ENCODE measurements at places on chromosomes 7 and 10. TPM values are rescaled to one million over a fixed set of nuclear protein-coding genes. Genes with fewer than 3 reads are reported as not detected.
A peak's percentile ranks its signal among the peaks of the same experiment; 100 is the strongest.

DNA sequence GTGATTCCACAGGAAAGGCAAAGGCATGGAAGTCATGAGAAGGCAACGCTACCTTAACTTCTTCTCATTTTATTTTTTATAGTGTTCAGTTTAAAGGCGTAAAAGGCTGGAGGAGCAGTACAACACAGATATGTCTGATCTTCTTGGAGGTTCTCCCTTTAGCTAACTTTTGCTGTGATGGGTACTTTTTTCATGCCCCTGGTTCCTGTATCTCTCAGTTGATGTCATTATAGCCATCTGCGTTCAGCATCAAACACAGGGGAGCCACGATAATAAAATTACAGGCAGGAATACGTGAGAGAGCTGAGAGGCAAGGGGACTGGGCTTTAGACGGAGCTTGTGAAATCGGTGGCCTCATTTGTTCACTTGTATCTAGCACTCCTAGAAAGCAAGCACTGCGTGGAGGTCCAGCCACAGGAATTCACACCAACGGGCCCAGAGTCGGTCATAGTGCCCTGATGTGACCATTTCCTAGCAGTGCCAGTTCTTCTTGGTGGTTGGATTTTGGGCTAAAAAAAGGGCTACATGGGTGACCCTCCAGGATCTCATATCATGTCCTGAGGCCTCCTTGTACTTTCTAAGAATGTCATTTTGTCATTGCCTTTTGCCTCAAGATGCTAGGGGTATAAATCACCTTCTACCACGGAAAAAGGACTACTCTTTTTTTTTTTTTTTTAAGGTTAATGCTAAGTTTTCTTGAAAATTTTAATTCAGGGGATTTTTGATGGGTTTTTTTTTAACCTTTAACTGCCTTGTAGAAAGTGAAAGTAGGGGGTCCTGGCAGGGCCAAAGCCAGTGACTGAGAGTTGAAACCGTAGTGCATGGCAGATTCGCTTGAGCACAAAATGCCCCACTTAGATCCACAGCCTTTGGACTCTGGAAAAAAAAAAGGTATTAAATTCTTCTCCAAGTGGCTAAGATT is 191.5 kb downstream of the CELF2 start:
- peak overlapping the region; percentile 96 for H3K27ac ChIP-seq
- H3K4me3 ChIP-seq: peak overlapping the region; percentile 88
- H3K4me1 ChIP-seq: peaks cover 84% of the 10 kb centered on the region
- no peaks in the 10 kb centered on the region for H3K36me3 ChIP-seq

- no peak overlapping the region for H3K27ac ChIP-seq
- H3K4me3 ChIP-seq: no peak overlapping the region
- H3K4me1 ChIP-seq: peaks cover 7% of the 10 kb centered on the region
- no peaks in the 10 kb centered on the region for H3K36me3 ChIP-seq
Measured at GRCh38 chr7:144397086-144397485, 6.4 kb downstream of the NOBOX start.

GRCh38 chr10:35564341-35564968 is 40.7 kb upstream of the GJD4 start:
- H3K36me3 ChIP-seq: peaks cover 6% of the 10 kb centered on the region
- H3K27ac ChIP-seq: no peak overlapping the region
- no peak overlapping the region for H3K4me3 ChIP-seq
- H3K27me3 ChIP-seq: no peaks in the 10 kb centered on the region

DNA sequence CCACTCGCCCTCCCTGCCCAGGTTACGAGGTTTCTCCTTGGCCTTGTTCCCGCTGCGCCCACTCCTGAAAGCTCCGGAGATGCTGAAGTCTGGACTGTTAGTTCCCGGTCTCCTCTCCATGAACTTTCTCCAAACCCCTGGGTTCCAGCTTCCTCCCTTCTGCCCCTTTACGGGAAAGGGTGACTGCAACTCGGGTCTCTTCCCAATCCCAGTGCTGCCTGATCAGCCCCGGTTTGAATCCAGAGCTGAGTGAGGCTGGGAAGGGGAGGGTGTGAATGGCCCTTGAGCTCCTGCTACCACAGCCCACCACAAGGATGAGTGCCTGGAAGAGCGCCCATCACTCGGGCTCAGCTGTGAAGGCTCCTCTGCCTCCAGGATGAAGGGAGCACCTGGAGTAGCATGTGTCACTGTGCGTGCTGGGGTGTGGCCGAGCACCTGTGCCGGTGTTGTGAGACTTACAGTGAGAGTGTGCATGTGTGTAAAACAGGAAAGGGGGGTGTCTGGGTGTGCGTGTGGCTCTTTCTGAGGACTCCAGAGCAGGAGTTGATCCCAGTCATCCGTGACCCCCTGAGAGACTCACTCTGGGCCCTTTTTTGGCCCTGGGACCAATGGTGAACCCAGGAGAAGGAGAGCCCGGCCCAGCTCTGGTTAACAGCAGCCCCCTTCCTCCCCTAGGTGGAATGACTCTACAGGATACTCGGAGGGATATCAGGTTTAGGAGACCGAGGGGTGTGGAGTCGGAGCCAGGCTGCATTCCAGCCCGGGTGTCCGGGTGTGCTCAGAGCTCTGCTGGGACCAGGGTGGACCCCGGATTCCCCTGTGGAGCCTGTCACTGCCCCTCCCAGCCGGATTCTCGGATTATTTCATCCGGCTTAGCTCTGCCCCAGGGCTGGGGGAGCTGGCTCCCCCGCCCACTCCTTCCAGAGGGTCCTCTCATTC is 1.1 kb upstream of the ZNF467 start:
- no peak overlapping the region for H3K27ac ChIP-seq
- no peak for DNase-seq
- H3K4me1 ChIP-seq: peaks cover 8% of the 10 kb centered on the region
- peak overlapping the region; percentile 61 for H3K4me3 ChIP-seq
- H3K27me3 ChIP-seq: no peaks in the 10 kb centered on the region
- no peaks in the 10 kb centered on the region for H3K36me3 ChIP-seq

DNA sequence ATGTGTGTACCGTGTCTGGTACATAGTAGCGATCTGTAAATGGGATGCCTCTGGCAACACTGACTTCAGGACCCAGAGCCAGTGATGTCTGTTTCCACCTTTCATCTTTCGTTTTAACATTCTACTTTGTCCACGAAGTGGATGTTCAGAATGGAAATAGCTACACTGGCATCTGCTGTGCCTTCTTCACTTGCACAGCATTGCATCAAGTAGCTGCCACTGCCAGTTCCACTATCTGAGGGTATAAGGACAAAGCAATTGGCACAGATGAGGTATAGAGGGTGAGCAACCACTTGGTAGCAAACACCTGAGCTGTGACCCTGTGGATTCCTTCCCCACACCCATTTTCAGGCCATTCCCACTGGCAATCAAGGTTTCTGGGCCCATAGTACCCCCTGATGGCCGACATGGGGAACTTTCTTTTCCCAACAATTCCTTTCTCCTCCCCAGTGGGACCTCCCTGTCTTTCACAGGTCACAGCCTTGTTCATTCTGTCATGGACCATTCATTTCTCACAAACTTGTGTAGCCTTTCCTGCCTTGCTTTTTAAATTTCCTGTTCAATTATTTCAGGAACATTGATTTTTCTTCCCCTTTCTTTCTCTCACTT is 4.0 kb downstream of the ITGA8 start:
- DNase-seq: no peak
- H3K4me3 ChIP-seq: no peak overlapping the region
- peaks cover 2% of the 10 kb centered on the region for H3K4me1 ChIP-seq
- H3K36me3 ChIP-seq: peaks cover 6% of the 10 kb centered on the region
- no peak overlapping the region for H3K27ac ChIP-seq
- peaks cover 48% of the 10 kb centered on the region for H3K27me3 ChIP-seq

DNA sequence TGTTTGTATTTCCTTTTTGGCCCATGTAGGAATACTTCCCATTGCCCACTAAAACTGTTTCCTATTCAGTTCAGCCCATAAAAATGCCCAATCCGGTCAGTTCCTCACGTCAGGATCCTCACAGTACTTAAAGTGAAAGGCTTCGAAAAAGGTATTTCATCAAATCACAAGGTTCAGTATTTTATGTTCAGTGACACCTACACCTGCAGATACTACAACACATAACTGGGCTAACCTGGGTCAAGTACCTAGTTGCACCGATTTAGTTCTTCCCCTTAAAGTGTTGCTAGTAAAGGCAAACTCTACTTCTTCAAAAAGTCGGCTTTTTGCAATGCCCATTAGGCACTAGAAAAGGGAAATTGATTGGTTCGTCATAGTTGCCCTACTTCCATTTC is 1.1 kb downstream of the SNX13 start:
- peaks cover 47% of the 10 kb centered on the region for H3K4me1 ChIP-seq
- no peaks in the 10 kb centered on the region for H3K27me3 ChIP-seq
- H3K27ac ChIP-seq: peak overlapping the region; percentile 99
- DNase-seq: no peak
- H3K36me3 ChIP-seq: peaks cover 10% of the 10 kb centered on the region
- peak overlapping the region; percentile 98 for H3K4me3 ChIP-seq

- H3K36me3 ChIP-seq: peaks cover 8% of the 10 kb centered on the region
- DNase-seq: no peak
- H3K27ac ChIP-seq: peak overlapping the region; percentile 83
Measured at GRCh38 chr10:3095373-3096139, 28.2 kb downstream of the PFKP start.

DNA sequence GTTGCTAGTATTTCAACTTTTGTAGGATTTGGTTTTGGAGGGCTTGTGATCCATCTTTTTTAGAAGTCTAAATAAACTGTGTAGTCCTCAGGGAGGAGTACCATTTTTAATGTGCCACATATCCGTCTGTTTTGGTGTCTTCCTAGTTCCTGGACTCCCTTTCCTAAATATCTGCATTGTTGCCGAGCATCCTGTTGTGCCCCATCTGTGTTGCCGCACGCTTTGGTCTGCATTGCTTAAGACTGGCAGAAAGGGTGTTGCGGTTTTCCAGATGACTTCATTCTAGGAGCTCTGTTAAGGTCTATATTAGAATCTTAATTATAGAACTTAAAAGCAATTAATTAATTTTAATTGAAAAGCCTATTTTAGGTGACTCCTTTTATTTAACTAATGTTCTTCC is 49.4 kb downstream of the RBM33 start:
- no peak overlapping the region for H3K4me3 ChIP-seq
- no peaks in the 10 kb centered on the region for H3K27me3 ChIP-seq
- peaks cover 51% of the 10 kb centered on the region for H3K4me1 ChIP-seq
- H3K36me3 ChIP-seq: peaks cover 5% of the 10 kb centered on the region
- H3K27ac ChIP-seq: peak overlapping the region; percentile 34

GRCh38 chr7:45563401-45563800 is 10.8 kb upstream of the ADCY1 start:
- H3K4me3 ChIP-seq: no peak overlapping the region
- H3K27me3 ChIP-seq: peaks cover 31% of the 10 kb centered on the region

DNA sequence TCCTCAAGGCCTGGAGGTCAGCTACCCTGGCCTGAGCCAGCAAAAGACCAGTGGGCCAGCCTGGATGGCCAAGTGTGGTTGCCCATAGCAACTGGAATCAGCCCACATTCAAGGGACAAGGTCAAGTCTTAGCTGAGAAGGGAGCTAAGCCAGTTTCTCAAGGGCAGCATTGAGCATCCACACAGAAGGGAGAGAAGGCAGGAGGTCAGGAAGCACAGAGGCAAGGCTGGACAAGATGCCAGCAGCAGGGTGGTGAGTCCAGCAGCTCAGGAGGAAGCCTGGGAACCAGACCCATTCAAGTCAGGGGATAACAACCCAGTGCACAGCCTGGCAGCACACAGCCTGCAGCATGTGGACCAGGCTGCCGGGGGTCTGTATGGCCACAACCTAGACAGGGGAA is 54.0 kb upstream of the ZMIZ1 start:
- peaks cover 5% of the 10 kb centered on the region for H3K4me1 ChIP-seq
- H3K27ac ChIP-seq: no peak overlapping the region
- H3K36me3 ChIP-seq: no peaks in the 10 kb centered on the region
- no peaks in the 10 kb centered on the region for H3K27me3 ChIP-seq

DNA sequence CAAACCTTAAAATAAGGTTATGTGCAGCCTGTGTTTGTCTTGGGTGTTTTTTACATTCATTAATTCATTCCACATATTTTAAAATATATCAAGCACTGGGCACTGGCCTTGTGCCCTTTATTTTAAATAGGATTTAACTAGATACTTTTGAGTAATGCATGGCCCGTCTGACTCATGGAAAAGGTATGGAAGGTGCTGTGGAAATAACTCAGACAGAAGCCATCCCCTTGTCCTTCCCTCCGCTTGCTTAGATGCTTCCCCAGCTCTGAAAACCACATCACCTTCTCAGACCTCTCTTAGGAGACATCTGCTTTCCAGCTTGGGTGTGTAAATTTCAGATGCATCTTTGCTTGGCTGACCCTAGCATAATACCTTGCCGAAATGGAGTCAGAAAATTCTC is 30.5 kb downstream of the SLC18A2 start:
- DNase-seq: no peak
- H3K4me3 ChIP-seq: no peak overlapping the region
- no peak overlapping the region for H3K27ac ChIP-seq
- no peaks in the 10 kb centered on the region for H3K36me3 ChIP-seq
- H3K27me3 ChIP-seq: no peaks in the 10 kb centered on the region

DNA sequence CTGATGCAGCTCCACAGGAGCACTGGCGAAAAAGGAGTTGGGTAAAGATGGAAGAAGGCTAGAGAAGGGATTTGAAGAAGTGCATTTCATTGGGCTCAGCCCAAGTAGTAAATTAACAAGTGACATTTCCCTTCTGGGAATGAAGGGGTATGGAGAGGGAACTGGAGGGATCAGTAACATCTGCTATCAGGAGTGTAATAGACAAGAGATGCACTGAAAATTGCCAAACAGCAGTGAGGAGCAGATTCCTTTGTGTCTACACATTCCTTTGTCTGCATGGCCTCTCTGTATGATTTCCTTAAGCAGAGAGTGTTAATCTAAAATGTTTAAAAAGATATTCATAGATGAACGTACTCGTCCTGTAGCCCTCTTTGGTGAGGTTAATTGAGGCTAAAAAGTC is 148.2 kb upstream of the FERD3L start:
- no peak for DNase-seq
- H3K27ac ChIP-seq: no peak overlapping the region
- no peak overlapping the region for H3K4me3 ChIP-seq
- no peaks in the 10 kb centered on the region for H3K4me1 ChIP-seq
- H3K36me3 ChIP-seq: no peaks in the 10 kb centered on the region
- no peaks in the 10 kb centered on the region for H3K27me3 ChIP-seq

GRCh38 chr10:124086787-124087671 is 6.4 kb downstream of the CHST15 start:
- H3K4me3 ChIP-seq: no peak overlapping the region
- H3K27ac ChIP-seq: no peak overlapping the region
- H3K36me3 ChIP-seq: no peaks in the 10 kb centered on the region
- no peaks in the 10 kb centered on the region for H3K4me1 ChIP-seq
- no peak for DNase-seq
- peaks cover 30% of the 10 kb centered on the region for H3K27me3 ChIP-seq

Gene SFRP5
- total RNA-seq: not detected

Gene BRAT1
- 20.5 TPM for total RNA-seq

Gene SPDYE16
- total RNA-seq: not detected

Gene DOCK4
- 0.57 TPM for total RNA-seq

Gene EBLN1
- not detected for total RNA-seq

Gene NANOS1
- total RNA-seq: 0.34 TPM

Gene OR13A1
- not detected for total RNA-seq
